Left hindlimb (tissue), 1 donor: ENCODE measurements at places on chromosomes 6 and 20.

- DNase-seq = peak; percentile 73
Observed at GRCh38 chr6:35363293-35363750, 21.0 kb downstream of the PPARD start.

GRCh38 chr6:41153451-41153850, 696 bp downstream of the TREML1 start:
- DNase-seq = no peak

DNA sequence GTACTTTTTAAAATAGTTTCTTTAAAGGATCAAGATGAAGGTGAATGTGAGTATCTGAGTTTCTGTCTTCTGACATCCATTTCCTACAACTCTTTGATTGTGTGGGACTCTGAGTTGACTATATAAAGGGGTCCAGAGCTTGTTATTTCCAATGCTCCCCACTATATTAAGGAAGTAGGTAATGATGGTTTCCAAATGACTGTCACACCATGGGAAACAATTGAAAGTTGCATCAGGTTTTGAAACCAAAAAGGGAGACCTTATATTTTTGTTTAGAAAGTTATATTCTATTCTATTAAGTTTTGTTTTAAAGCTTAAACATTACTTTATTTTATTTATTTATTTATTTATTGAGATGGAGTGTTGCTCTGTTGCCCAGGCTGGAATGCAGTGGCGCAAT, 11.2 kb downstream of the CASS4 start:
- DNase-seq = no peak

DNA sequence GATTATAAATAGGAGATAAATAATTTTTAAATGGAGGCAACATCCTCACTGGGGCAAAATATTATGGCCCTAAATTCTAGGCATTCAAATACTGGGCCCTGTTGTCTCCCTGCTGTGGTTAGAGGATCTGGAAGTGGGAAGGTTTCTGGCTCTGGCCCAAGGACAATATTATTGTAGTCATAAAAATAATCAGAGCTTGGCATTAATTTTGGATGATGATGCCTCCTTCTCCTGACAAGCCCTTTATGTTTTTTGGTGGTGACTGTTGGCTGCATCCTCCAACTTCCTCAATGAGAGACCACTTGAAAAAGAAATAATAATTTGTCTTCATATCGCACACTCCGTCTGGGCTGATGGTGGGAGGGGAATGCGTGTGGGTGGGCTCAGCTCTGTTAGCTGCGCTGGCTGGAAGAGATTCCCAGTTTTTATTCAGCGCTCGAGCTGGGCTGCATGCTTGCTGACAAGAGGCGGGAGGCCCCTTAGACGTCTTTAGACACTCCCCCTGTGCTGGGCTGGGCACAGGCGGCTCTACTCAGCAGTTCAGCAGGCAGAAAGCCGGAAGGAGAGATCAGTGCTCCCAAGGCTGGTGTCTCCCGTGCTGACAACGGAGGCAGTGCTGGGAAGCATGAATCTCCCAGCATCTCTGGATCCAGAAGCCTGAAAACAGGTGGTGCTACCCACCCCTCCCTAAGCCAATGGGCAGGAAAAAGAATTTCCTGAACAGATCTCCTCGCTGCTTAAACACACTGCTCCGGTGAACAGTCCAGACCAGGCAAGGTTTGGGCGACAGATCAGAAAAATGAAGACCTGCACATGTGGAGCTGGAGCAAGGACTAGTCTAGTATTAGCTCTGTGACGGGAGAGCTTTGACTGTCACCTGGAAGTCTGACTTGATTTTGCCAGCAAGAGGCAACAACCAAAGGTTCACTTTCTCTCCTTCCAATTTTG, 97.7 kb downstream of the SYCP2 start:
- DNase-seq = peak; percentile 83

GRCh38 chr20:23115822-23116221, 29.7 kb upstream of the CD93 start:
- no peak for DNase-seq

- DNase-seq = no peak
Observed at GRCh38 chr20:57524511-57525176, at the start of gene CTCFL. TSS of gene CTCFL (minus strand) at chr20:57525140. CDS start at chr20:57524205, 935 bp downstream.

DNA sequence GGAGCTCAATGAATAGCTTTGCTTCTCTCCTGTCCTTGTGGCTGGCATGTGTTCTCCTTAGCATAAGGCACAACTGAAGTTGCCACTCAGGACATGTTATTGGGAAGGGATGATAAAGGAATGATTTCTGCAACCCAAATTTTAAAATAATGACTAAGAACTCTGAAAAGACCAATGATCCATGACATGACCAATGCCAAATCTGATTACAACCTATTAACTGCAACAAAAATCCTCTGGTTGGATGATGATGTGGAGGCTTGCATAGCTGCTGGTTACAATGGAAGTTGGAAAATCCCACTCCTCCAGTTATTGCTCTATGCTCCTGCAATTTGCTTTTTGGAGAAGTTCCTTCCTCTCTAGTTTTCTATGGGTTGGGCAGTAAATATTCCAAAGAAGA, 63.4 kb upstream of the FBXL4 start:
- DNase-seq = no peak

DNA sequence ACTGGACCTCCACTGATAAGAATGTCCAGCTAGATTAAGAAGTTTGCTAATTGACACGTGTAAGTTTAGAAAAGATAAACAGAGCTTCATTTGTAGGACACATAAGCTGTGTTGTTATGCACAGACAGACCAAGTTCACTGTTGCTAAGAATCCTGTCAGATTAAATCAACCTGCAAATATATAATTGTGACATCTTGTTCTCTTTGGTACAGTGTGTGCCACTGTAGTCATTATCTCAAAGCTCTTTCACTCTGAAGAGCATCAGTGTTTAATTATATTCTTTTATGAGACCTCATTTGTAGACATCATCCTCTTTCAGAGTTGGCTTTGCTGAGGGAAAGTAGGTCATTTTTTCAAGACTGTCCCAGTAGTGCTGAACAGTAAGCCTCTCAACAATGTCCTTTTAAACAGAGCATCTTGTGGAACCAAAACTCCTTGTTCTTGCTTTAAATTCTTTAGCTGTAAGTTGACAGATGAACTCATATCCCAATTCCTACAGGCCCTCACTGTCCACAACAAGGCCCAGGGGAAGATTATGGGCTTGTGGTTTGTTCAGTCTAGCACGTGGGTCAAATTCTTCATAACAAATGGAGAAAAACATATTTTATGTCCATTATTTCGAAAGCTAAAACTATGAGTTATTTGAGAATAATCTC, 252.4 kb downstream of the HDGFL1 start:
- DNase-seq = no peak

DNA sequence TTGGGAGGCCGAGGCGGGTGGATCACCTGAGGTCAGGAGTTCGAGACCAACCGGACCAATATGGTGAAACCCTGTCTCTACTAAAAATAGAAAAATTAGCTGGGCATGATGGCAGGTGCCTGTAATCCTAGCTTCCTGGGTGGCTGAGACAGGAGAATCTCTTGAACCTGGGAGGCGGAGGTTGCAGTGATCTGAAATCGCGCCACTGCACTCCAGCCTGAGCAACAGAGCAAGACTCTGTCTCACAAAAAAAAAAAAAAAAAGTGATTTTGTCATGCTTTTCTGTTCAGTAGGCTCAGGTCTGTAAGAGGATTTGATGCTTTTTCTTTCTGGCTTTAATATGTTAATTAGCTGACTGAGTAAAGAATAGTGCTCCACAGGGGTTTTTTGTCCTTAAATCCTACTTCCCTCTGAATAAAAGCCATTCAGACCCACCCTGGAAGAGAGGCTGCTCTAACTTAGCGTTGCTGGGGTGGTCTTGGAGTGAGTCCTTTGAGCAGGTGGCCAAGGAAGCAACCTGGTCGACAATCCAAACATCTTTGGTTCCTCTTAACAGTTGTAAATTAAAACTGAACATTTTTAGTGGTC, 19.0 kb downstream of the MCM8 start:
- DNase-seq = no peak

GRCh38 chr6:133805876-133806275, 83.0 kb upstream of the TCF21 start:
- no peak for DNase-seq

GRCh38 chr6:156617941-156618340, 159.2 kb upstream of the ARID1B start:
- no peak for DNase-seq

DNA sequence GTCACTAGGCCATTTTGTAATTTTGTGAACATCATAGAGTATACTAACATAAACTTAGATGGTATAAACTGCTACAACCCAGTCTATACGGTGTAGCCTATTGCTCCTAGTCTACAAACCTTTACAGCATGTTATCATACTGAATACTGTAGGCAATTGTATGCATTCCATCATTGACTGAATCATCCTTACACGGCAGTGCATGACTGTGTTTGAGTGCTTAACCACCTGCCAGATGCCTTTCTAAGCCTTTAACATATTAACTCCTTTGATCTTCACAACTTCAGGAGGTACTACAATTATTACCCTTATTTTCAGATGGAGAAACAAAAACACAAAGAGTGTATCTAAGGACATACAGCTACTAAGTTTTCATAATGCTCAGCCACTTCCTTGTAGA, 14.0 kb downstream of the DPPA5 start:
- no peak for DNase-seq

DNA sequence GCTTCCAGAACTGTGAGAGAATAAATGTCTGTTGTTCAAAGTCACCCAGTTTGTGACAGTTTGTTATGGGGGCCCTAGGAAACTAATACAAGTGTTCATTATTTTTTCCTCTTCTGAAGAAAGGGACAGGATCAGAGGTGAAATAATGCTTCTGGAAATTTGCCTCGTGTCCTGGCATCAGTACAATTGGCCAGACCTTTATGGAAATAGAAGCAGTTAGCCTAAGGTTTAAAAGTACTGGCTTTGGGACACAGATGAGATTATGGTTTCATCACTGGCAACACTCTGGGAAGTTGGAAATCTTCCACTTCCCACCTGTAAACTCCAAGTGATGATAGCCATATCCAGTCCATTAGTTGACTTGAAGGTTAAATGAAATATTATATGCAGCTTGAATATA, 88.7 kb downstream of the PLCB1 start:
- DNase-seq = no peak

GRCh38 chr20:34061695-34062094, 50.3 kb downstream of the EIF2S2 start:
- DNase-seq = no peak

- no peak for DNase-seq
Observed at GRCh38 chr6:53258774-53259155, 90.0 kb downstream of the ELOVL5 start.

DNA sequence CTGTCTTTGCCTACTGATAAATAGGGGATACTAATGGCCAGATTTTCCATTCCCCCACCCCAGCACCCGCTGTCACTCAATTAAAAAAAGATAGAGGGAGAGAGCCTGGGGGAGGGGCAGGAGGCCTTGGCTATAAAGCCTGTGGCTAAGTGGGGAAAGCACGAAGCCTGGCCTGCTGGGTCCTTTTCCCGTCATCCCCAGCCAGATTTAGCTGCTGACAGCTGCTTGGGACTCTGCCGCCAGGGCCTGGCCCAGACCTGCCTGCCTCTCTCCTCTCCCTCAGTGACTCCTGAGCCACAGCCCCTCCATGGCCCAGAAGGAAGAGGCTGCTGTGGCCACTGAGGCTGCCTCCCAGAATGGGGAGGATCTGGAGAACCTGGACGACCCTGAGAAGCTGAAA, at the start of gene APOBEC2:
Gene APOBEC2, plus strand, starts transcription at position 162 of the 400 bp plus-strand sequence. Its CDS starts 146 bp downstream, at position 308.
- DNase-seq = peak; percentile 44

DNA sequence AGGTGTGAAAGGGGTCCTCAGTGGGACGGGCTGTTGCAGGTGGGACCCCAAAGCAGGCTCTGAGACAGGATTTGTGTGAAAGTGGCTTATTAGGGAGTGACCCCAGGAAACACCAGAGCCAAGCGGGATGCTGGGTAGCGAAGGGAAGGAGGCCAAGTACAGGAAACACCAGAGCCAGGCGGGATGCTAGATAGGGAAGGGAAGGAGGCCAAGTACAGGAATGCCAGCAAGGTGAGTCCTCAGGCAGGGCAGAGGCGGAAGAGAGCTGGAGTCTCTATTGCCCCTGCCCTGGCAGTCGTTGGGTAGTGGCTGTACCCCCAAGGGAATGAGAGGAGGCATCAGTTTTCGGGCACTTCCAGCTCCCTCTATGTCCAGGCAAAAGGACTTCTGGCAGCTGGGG, 30.5 kb upstream of the TGM2 start:
- DNase-seq = no peak
